IMR-90 (cell line): ENCODE measurements at places on chromosomes 3 and 15. TPM values are rescaled to one million over a fixed set of nuclear protein-coding genes. Genes with fewer than 3 reads are reported as not detected.

The EIF4E3 gene
- 0.72 and 0.83 TPM in 2 replicates for total RNA-seq

The GABRR3 gene
- not detected in 2 replicates for total RNA-seq

The VWA5B2 gene
- not detected in 2 replicates for total RNA-seq

- H3K4me1 ChIP-seq: peaks cover 5% of the 10 kb centered on the region; the same call in 1 of the 2 replicates
- H3K36me3 ChIP-seq: peaks cover 25% of the 10 kb centered on the region
- no peak overlapping the region for H3K4me3 ChIP-seq
- H3K27me3 ChIP-seq: no peaks in the 10 kb centered on the region
Observed at GRCh38 chr3:10263646-10264363, 15.5 kb downstream of the TATDN2 start.
